ENCODE measurements at places on chromosomes 11 and 22. TPM values are rescaled to one million over a fixed set of nuclear protein-coding genes. Genes with fewer than 3 reads are reported as not detected.

GRCh38 chr11:1140642-1141490 lies 16.9 kb upstream of the MUC5AC start:
- no peak for DNase-seq

- DNase-seq = no peak
These were observed 51.3 kb upstream of the PRDM11 start for GRCh38 chr11:45094958-45095690.

- DNase-seq = peak; percentile 74
These were observed 15.8 kb downstream of the BLID start for GRCh38 chr11:122100037-122100755.

- DNase-seq = peak; percentile 75
These were observed 44.4 kb downstream of the MOB2 start for GRCh38 chr11:1442163-1442562.

DNA sequence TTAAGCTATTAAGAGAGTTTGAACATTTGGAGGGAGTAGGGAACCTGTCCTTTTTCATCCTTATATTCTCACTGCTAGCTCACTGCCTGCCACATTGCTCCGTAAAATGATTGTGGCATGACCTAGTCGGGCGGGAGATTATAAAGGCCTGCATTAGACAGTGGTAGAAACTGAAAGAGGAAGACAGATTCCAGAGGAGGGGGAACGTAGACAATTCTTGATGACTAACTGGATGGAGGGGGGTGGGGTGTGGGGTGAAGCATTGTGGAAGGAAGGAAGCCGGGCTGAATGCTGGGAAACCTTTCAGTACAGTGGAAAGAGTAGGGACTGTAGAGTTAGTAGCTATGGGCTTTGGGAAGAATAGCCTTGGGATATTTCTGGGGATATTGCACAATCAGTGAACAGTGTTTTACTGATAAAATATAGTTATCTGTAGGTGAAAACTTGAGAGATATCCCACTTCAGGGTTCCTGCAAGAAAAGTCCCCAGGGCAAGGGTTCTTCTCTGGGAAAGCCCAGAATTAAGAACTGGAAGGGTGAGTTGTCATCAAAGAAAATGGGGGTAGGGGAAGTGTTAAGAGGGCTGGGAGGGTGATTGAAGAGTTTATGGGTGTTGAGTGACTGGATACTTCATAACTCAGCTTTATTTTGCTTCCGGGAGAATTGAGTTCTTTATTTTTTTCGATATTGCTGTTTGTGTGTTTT lies 2.1 kb downstream of the MED15 start:
- DNase-seq = peak; percentile 49

- no peak for DNase-seq
These were observed 477.9 kb downstream of the MN1 start for GRCh38 chr22:27323661-27324060.

DNA sequence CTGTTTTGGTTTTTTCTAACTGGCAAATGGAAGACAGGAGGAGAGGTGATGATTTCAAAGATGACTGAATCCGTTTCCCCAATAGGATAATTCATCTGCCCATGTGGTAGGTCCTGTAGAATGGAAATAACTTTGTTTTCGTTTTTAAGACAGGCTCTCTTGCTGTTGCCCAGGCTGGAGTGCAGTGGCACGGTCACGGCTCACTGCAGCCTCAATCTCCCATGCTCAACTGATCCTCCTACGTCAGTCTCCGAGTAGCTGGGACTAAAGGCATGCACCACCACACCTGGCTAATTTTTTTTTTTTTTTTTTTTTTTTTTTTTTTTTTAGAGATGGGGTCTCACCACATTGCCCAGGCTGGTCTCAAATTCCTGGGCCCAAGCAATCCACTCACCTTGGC lies 77.4 kb upstream of the BIRC3 start:
- DNase-seq = no peak

- DNase-seq = no peak
These were observed 589 bp upstream of the NDUFC2 start for GRCh38 chr11:78080084-78080817.

DNA sequence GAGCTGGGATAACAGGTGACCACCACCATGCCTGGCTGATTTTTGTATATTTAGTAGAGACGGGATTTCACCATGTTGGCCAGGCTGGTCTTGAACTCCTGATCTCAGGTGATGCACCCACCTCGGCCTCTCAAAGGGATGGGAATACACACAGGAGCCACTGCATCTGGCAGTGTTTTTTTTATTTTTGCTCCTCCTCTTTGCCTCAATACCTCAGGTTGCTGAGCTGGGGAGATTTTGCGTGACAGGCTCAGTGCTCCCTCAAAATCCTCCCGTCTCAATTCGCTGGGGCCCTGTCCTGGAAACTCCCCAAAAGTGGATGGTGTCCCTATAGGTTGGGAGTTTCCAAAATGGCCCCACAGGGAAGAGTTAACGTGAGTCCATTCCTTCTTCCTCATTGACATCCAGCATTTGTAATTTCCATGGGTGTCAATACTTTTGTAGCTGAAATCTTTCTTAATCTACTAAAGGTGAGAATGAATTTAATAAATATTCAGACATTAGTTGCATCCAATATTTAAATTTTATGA lies 71.8 kb downstream of the GGTLC2 start:
- DNase-seq = no peak

DNA sequence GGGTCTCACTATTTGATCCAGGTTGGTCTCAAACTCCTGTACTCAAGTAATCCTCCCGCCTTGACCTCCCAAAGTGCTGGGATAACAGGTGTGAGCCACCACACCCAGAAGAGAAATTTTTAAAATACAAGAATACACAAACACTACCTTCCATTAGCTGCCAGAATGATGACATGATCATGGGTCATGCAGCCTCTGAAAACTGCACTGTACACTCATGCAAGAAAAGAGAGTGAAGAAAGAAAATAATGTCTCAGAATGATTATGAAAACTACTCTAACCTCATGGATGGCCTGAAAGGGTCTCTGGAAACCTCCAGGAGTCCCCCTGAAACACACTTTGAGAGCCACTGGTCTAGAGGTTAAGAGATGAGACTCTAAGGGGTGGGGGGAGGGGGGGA lies 18.8 kb downstream of the VPS37C start:
- DNase-seq = no peak

- DNase-seq = no peak
These were observed 5.0 kb upstream of the MUC6 start for GRCh38 chr11:1041471-1041870.

GRCh38 chr11:107840129-107840484 lies 18.5 kb downstream of the SLC35F2 start:
- no peak for DNase-seq

Gene POU2AF1
- total RNA-seq = not detected

Gene FBLN1
- 84.3 TPM for total RNA-seq

Gene GPR83
- total RNA-seq = 0.03 TPM

Gene MPZL2
- 2.3 TPM for total RNA-seq

Gene TBX10
- total RNA-seq = not detected

Measured in neural progenitor cell (in vitro differentiated cells).